CD4-positive, alpha-beta T cell treated with Interleukin-21 for 1 hour (primary cell): ENCODE measurements at places on chromosomes 6 and 20.

DNA sequence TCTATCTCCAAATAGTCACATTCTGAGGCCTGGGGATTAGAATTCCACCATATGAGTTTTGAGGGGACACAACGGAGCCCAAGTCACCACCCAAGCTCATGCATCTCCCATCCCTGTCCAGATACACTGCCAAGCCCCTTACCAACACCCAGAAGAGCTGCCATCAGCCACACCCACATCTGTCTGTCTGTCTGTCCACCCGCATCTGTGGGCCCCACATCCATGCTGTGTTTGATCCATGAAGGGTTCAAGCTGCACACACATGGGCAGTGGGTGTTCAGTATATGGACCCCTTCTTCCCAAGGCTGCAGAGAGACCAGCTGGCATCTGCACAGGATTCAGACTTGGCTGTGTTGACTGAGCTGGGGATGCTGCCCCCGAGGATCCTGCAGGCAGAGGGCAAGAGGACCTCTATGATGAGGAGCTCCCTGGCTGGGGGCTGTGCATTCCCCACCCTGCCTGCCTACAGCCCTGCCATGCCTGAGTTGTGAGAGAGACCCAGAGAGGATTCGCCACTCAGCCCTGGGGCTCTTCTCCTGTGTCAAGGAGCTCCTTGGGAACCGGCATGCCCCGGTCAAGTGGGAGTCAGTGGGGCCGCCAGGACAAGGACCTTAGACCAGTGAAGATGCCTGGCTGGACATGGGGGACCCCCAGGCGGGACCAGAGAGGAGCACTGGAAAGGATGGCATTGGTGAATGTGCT is 206.4 kb downstream of the SYNDIG1 start:
- DNase-seq = no peak

DNA sequence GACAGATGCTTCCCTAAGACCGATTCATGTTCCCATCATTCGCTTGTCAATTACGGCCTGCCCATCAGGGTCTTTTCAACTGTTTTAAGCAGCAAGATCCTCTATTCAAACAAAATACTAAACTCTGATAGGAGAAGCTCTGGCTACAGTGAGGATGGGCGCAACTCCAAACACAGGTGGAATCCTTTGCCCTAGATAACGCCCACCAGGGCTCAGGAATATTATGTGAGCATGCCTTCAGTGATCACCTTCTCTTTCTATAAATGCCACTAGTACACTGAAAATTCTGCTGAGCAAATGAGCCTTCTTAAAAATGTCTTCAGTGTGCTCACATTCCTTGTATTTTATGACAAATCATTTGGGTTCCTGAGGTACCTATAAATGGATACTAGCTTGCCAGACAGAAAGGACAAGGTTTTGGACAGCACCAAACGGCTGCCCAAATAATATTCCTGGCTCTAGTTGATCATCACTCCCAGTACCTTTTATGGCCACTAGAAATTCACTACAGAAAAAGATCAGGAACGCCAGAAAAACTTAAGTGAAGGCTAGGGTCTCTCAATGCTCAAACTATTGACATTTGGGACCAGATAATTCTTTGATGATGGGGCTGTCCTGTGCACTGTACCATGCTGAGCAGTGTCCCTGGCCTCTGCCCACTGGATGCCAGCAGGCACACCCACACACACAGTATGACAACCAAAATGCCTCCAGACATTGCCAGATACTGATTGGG is 13.1 kb downstream of the ZNF217 start:
- DNase-seq = no peak

DNA sequence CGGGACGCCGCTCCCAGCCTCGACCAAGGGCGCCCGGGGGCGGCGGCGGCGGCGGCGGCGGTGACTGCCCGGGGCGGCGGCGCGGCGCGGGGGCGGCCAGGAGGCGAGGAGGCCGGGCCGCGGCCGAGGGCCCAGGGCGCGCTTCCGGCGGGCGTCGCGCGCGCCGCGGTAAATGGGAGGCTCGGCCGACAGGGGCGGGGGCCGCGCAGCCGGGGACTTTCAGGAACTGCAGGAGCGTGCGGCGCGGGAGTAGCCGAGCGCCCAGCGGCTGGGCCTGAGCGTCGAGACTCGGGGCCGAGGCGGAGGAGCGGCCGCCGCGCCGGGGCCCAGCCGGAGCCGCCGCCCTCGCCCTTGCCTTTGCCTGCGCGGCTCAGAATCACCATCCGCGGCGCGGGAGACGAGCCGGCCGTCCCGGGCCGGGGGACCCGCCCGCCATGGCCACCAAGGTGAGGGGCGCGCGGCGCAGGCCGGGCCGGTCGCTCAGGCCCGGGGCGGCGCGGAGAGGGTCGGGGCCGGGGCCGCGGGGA is at the start of gene SNX9:
Gene SNX9 (plus strand): TSS at position 246 of the 527 bp plus-strand sequence. CDS start 189 bp downstream, at position 435.
- peak; percentile 65 for DNase-seq

DNA sequence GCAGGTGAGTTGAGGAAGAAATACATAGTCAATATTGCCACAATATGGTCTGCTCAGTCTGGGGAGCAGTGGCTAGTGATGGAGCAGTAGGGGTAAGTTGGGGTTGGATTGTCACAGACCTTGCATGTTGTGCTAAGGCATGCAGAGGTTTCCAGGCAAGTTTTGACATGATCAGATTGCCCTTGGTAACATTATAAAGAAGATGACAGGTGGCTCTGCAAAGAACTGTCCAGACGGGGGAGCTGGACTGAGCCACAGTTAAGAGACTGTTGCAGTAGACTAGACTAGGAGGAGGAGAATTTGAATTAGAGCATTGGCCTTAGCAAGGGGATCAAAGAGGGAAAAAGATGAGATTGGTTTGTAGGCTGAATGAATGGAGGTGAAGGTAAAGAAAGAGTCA is 23.4 kb downstream of the ATRN start:
- no peak for DNase-seq

- no peak for DNase-seq
Measured at GRCh38 chr20:56574531-56575142, 41.6 kb downstream of the FAM209B start.

DNA sequence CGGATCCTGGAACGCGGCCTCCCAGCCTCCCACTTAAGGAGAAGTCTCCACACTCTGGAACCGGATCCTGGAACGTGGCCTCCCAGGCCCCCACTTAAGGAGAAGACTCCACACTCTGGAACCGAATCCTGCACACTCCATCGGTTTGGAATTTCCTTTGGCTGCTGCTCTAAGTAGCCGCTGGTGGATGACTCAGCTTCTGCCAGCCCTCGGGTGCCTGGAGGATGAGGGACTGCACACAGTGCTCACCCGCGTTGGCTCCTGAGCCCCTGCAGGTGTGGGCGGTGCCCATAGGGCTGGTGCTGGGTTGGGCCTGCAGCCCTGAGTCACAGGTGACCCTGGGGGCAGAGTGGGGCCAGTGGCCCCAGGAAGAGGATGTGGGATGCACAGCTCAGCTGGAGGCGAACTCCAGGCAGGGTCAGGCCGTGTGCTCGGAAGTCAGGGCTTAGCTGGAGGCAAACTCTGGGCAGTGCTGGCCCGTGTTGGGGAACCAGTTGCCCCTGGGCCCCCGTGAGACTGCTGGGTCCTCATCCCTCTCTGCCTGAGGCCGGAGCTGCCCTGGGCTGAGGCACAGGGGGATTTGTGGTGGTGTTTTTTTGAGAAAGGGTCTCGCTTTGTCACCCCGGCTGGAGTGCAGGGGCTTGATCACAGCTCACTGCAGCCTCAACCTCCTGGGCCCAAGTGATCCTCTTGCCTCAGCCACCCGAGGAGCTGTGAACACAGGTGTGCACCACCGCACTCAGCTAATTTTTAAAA is 13.9 kb upstream of the TNFRSF6B start:
- no peak for DNase-seq

GRCh38 chr20:35698298-35699126 is 640 bp downstream of the NFS1 start:
- DNase-seq = no peak

- no peak for DNase-seq
Measured at GRCh38 chr6:19638931-19639330, 198.2 kb upstream of the ID4 start.

- no peak for DNase-seq
Measured at GRCh38 chr6:16727996-16728395, 33.3 kb downstream of the ATXN1 start.

DNA sequence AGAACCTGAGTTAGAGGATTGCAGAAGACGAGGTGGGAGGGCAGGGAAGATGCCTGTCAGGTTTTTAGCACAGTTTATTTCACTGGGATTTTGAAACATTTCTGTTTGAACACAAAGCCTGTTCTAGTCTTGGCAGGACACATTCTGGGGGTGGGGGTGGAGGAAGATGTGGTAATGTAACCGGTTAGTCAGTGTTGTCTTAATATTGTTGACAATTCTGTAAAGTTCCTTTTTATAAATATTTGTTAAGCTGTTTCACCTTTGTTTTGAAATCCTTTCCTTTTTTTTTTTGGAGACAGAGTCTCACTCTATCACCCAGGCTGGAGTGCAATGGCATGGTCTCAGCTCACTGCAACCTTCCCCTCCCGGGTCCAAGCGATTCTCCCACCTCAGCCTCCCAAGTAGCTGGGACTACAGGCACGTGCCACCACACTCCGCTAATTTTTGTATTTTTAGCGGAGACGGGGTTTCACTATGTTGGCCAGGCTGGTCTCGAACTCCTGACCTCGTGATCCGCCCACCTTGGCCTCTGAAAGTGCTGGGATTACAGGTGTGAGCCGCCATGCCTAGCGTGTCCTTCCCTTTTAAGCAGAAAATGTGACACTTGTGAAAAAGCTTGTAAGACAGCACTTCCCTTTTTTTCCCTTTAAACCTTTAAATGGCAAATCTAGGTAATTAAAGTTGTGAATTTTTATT is 20.2 kb downstream of the SLC9A8 start:
- no peak for DNase-seq

- DNase-seq = peak; percentile 9
Measured at GRCh38 chr20:62067547-62068260, 2.0 kb upstream of the TAF4 start.

- DNase-seq = no peak
Measured at GRCh38 chr6:18154507-18155149, at the start of gene TPMT. Gene TPMT (minus strand): TSS chr6:18155077. CDS start chr6:18149127, 5,950 bp downstream.

- no peak for DNase-seq
Measured at GRCh38 chr6:20876036-20876435, 341.8 kb downstream of the CDKAL1 start.

DNA sequence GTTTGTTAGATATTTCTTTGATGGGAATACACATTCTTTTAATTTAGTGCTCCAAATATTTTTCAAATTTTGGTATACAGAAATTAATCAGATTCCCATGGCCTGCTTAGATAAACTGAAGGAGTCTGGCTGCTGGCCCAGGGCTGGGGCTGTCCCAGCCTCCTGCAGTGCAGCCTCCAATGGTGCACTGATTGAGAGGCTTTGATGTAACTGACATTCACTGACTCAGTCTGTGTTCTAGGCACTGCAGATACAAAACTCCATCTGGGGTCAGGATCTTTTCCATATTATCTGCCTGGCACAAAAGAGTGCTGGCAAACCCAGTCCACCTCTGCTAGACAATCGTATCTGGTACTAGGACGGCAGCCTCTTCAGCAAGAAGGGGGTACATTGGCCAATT is 64.8 kb downstream of the GRIK2 start:
- no peak for DNase-seq

DNA sequence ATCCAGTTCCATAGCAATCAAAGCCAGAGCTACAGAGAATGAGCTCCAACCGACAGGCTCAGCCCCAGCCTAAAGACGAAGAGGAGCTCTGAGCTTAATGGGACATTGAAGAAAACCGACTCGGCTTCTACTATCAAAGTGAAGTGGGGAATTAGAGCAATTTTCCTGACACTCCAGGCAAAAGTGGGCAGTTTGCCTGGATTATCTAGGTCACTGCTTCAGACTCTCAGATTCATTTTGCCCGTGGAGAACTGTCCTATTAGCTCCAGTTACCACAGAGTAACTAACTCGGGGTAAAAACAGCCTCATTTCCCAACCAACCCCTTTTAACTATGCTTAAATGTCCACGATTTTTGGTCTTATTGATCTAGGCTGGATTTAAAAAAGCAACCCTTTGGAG is 592.1 kb upstream of the NRSN1 start:
- DNase-seq = no peak

DNA sequence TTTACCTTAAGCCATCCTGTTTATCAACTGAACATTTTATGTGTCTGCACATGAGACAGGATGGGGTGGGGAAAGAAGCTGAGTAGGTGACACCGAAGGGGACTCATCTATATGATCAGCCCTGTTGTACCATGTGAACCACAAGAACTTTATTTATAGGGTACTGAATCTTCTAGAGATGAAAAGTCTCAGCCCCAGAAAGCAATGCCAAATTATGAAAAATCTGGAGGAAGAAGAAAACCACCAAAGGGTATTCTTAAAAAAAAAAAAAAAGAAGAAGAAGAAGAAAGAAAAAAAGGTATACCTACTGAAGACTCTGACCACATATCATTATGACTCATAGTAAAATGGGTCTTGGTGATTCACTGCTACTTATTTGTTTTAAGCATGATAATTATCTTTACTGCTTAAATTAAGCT is 39.8 kb upstream of the HBS1L start:
- DNase-seq = peak; percentile 54

DNA sequence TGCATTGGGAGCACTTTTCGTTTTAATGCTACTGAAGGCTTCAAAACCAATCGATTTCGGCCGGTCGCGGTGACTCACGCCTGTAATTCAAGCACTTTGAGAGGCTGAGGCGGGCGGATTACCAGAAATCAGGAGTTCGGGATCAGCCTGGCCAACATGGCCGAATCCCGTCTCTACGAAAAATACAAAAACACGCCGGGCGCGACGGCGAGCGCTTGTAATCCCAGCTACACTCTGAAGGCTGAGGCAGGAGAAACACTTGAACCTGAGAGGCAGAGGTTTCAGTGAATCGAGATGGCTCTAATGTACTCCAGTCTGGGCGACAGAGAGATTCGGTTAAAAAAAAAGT is 58.4 kb downstream of the TRIM38 start:
- DNase-seq = no peak

DNA sequence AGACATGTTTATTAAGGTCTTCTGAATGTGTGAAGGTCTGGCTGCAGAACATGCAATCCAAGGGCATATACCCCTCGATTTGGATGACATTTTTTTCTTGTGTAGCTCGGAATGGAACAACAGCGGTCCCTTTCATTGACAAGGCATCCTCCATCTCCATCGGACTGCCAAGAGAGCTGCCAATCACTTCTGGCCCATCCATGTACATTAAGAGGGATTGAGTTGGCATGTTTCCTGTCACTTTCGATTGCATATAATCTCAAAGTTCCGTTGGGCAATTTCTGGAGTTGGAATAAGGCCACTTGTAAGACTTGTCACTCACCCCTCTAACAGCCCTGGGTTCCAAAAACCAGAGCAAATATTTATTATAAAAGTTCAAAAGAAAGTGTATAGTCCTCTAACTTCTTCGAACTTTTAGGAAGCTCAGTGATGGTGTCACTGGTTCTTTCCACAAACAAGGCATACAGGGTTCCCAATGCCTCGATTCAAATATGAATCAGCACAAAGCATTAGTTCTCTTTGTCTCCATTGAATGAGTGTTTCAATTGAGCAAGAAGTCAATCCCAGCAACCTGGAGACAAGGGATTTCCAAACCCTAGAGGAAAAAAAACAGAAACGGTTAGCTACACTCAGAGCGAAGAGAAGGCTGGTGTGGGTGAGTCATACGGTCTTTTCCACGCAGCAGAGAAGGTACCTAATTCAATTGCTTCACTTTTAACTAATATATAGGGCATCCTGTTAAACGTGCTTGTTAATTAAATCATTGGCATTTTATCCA is 10.9 kb downstream of the ZNF217 start:
- DNase-seq = peak; percentile 61
